ENCODE measurements at places on chromosomes 16 and 17.

GRCh38 chr17:2710803-2711607 lies 559 bp downstream of the CLUH start:
- peak; percentile 30 for DNase-seq

DNA sequence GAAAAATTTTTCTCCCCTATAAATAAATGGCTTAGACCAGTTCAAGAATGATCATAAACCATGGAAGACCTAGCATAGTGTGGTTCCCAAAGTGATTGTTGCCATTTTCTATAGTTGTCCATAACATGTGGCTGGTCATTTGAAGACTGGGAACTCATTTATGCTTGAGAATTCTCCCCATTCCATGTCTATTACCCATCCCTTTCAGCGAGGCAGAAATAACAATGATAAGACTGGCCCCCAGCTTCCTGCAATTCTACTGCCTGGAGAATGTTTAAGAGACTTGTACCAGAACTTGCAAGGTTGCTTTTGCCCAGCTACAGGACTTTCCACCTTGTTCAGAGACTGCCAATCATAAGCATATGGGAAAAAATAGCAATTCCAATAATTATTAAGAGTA lies 146.5 kb upstream of the CDH11 start:
- DNase-seq, result no peak

- no peak for DNase-seq
Observed at GRCh38 chr16:85768199-85768598, 17.3 kb upstream of the C16orf74 start.

DNA sequence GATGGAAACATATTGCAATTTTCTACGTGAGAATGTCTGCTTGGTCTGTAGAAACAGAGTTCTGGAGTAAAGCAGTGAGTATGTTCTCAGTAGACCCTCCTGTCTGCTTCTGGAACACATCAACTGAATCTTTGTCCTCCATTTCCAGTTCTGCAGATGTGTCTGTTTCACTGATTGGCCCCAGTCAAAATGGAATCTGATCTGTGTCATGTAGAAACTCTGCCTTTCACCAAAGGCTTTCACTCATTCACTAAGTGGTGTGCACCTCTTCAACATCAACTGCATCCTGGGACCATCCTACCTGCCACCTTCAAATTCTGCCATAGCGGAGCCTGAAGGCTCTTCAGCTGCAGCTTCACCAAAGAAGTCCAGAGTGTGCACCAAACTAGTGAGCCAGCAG lies 2.8 kb upstream of the ZNF267 start:
- DNase-seq, result no peak

DNA sequence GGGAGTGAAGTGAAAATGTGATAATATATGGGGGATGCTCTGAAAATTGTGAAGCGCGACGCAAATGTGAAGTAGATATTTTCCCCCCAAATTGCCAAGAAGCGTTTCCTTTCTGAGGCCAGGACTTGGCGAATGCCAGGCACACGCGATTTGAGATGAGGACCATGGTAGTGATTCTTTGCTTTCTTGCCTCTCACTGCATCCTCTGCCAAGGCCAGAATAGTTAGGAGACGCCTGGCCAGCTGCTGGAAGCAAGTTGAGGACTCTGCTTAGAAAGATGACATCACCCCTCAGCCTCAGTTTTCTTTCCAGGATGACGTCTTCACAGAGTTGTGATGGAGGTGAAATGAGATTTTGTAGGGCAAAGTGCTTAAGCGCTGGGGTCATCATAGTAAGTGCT lies 25.9 kb downstream of the PIPOX start:
- no peak for DNase-seq

DNA sequence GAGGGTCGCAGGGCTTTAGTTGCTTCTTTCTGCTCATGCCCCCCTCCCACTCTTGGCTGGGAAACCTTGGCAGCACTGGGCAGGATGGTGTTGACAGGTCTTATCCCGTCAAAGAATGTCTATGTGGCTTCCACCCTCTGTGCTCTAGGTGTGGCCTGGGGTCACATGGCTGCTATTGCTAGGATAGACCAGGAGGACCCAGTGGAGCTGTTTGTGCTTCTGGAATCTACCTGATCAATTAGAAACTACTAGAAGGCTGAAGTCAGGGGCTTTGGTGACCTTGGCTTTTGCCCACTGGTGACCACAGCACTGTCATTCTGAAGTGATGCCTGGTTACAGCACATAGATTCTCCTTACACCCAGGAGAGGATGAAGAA lies 105.8 kb downstream of the CMIP start:
- no peak for DNase-seq

DNA sequence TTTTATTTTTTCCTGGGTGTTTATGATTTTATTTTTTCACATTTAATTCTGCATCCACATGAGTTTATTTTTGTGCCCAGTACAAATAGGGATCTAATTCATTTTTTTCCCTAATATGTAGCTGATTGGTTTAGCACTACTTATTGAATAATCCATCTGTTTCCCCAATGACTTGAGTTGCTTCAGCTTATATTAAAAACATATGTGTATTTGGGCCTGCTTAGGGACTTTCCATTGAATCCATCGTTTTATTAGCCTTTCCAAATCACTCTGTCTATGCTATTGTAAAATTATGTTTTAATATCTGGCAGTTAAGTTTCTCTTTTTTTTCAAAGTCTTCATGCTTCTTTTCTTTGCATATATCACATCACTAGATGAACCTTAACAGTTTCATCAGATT lies 42.2 kb downstream of the WWP2 start:
- no peak for DNase-seq

DNA sequence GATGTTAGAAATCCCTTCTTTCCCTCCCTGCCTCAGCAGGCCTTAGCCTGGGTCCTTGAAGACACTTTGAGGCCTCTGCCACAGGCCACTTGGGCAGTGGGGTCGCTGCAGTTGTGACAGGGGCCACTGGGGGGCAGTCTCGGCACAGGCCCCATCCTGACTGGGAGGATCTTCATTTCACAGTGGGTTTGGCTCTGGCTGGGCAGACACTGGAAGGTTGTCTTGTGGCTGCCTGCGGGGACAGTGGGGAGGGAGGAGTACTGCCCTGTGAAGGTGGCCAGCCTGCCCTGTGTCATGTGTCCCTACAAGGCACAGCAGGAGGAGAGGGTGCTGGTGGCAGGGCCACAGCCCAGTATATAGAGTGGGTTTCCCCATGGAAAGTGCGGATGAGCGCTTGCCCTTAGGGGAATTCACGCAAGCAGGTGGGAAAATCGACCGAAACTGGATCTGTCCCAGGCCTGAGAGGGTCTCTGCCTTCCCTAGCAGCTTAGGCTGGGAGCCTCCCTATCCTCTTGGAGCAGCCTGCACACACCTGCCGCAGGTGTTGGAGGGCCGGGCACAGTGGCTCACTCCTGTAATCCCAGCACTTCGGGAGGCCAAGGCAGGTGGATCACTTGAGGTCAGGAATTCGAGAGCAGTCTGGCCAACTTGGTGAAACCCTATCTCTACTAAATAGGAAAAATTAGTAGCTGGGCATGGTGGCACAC lies 28.8 kb downstream of the GINS2 start:
- DNase-seq, result peak; percentile 32

GRCh38 chr17:29149431-29150064 lies 30.6 kb downstream of the MYO18A start:
- no peak for DNase-seq

- DNase-seq, result no peak
Observed at GRCh38 chr16:80463326-80463725, 77.5 kb upstream of the DYNLRB2 start.
